ENCODE measurements at places on chromosomes 2 and 18.

- no peak for DNase-seq
These were observed 258.0 kb upstream of the SIX2 start for GRCh38 chr2:45267062-45267792.

DNA sequence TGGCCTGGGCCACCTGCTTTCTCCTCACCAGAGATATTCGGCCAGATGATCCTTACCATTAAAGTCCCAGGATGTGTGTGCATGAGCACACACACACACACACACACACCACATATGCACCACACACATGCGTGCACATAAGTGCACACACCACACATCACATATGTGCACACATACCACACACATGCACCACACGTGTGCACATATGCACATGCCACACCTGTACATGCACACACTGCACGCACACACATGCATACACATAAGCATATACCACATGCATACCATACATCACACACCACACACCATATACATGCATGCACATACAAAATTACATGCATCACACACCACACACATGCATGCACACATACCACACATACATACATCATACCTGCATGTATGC is 38.7 kb downstream of the RPL37A start:
- DNase-seq, result no peak

DNA sequence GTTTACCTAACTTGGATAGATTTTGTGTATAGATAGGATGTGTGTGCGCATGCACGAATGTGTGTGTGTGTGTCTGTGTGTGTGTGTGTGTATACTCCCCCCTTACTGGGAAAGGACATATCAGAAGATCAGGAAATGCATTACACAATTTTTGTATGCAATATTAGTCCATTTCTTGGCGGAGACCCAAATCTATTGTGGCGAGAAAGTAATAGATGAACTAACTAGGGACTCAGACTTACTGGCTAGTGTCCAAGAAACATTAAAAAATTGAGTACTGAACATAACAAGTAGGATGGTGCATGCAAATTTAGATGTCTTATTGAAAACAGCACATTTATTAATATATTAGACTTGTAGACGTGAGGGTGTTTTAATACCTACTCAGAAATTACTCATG is 1036.5 kb upstream of the FANCL start:
- DNase-seq, result no peak

- no peak for DNase-seq
These were observed 194.5 kb downstream of the UBE2E3 start for GRCh38 chr2:181174611-181175580.

DNA sequence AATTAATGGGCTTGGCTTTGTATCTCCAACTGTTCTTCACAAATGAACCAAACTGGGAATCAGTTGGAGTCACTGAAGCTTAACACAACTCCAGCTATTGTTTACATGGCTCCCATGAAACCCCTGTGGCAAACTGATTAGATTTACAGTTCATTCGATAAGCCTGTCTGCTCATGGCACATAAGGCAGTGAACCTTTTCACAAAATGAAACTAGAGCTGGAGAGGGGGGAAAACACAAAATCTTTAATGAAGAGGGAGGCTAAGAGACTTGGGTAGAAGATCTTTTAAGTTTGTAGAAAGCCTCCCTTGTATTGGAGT is 11.6 kb upstream of the ITGA6 start:
- DNase-seq, result no peak

DNA sequence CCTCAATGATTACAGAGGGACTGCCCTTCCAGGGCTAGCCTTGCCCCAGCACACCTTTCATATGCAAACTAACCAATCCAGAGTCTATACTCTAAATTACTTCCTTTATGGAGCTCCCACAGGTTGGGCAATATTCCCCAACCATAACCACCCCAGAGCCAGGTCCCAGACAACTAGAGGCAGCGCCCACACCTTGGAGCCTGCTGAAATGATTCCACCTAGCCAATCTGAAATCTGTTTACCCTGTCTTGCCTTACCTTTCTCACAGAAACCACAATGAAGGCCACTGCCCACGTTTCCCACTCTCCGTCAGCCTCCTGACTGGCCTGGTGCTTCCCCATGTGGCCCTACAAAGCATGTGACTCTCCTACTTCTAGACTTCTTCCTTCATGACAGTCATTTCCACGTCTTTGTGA is 62.0 kb downstream of the REEP1 start:
- DNase-seq, result no peak

- DNase-seq, result peak; percentile 31
These were observed 46.0 kb downstream of the ZNF516 start for GRCh38 chr18:76449111-76449453.

DNA sequence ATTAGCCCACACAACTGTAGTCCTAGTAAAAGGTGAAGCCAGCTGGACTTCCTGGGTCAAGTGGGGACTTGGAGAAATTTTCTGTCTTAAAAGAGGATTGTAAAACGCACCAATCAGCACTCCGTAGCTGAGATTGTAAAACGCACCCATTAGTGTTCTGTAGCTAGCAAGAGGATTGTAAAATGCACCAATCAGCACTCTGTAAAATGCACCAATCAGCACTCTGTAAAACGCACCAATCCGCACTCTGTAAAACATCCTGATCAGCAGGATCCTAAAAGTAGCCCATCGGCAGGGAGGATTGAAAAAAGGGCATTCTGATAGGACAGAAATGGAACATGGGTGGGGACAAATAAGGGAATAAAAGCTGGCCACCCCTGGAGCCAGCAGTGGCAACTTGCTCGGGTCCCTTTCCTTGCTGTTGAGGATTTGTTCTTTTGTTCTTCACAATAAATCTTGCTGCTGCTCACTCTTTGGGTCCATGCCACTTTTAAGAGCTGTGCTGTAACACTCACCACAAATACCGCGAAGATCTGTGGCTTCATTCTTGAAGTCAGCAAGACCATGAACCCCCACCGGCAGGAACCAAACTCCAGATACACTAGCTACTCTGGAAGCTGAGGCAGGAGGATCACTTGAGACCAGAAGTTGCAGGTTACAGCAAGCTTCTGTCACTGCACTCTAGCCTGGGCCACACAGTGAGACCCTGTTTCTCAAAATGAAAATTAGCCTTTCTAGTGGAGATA is 102.6 kb downstream of the HS6ST1 start:
- no peak for DNase-seq

GRCh38 chr18:79871026-79871390 is 73.3 kb downstream of the KCNG2 start:
- DNase-seq, result peak; percentile 46

DNA sequence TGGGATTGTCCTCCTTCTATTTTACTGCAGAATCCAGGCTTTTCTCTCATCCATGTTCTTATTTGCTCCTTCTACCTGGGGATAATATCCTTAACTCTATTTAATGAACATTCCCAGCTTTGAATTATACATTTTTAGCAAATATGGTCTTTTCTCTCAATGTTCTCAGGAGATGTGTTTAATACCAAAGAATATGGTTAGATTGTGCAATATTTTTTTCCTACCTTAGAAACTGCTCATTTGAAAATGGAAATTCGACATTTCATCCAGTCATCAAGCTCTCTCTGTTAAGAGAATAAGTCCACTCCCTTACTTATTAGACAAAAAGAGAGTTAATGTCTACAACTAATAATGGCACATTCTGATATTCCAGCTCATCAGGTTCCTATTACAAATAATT is 160.4 kb upstream of the GULP1 start:
- no peak for DNase-seq

DNA sequence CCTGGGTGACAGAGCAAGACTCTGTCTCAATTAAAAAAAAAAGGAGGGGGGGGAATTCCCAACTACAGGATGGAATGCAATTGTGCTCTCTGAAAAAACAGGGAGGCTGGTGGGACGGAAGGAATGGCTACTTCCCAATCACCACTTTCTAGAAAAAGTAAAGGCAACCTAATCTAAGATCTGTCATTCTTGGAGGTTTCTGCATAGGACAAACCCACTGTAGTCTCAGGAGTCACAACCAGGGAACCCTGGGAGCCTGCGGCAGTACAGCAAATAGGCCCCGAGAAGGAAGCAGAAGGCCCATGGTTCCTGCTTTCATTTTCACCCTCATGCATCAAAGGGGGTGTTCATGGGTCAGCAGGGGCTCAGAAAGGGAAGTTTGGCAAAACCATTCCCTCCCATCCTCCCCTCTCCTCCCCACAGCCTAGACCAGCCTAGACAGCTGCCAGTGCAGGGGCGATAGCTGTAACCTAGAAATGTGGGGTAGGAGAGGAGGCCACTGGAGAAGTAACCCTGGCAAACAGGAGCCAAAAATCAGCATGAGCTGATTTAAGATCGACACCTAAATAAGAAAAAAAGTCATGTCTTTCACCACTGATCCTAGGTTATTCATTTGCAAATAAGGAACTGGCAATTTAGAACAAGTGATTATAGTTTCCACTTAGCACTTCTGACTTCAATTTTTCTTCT is 48.0 kb downstream of the TRABD2A start:
- DNase-seq, result no peak

GRCh38 chr18:45802814-45803492 is 22.5 kb upstream of the SIGLEC15 start:
- DNase-seq, result no peak

GRCh38 chr2:101889460-101890098 is 102.2 kb upstream of the IL1R2 start:
- DNase-seq, result no peak

DNA sequence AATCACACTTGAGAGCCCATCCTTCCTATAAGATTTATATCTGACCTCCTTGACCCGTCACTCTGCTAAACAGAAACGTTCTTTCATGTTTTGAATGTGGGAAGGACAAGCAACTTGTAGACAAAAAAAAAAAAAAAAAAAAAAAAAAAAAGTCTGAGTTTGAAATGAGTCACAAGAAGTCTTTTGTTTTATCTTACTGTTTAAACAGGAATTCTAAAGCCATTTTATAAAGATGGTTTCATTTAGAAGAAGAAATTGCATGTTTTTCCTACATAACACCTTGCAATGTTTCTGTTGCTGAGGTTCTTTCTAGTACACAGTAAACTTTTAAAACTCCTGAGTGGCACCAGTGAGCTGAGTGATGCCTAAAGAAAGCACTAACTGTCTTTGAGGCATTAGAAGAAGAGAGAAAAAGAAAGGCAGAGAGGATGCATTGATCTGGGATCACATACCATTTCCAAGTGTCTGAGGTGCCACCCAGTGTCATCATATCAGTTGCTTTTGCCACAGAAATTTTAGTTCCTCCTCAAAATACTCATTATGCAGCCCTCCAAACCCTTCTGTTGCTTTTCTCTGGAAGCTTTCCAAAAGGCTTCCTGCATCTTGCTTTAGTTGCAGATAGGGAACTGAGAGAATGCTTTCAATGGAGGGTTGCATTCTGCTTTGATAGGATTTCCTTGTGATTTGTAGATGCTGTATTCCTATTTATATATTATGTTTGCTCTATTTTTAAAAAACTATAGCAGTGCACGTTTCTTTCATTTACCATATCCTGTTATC is 69.1 kb downstream of the ACVR2A start:
- no peak for DNase-seq

GRCh38 chr2:174138161-174138560 is 110.2 kb downstream of the OLA1 start:
- no peak for DNase-seq

DNA sequence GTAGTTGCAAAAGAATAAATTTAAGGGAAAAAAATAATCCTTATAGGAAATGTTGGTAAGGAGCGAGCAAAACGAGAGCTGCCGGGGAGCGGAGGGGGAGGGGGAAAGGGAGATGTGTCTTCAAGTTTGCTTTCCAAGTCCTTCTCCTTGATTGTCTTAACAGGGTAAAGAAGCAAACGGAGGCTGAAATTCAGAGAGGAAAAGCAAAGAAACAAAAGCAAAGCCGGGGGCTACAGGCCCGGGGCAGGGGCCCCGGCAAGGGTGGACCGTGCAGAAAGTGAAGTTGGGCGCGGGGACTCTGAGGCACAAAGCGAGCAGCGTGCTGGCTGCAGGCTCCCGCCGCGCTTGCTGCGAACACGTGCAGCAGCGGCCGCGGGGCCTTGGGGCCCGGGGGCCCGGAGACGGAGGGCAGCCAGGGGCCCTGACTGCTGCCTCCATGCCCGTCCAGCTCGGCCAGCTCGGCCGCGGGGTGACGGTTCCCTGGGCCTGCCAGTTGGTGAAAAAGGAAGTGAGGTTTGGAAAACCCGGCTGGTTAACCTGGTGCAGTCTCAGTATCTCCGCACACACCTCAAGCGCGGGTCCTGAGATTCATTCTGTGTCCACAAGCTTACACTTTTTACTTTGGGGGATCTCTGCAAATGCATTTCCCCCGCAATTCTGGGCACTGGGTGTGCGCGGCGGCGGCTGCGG is 4.1 kb downstream of the BCL11A start:
- DNase-seq, result peak; percentile 81

- no peak for DNase-seq
These were observed 98.9 kb downstream of the CYRIA start for GRCh38 chr2:16566701-16567100.

GRCh38 chr18:64175432-64175831 is 26.5 kb upstream of the LINC00305 start:
- DNase-seq, result no peak

DNA sequence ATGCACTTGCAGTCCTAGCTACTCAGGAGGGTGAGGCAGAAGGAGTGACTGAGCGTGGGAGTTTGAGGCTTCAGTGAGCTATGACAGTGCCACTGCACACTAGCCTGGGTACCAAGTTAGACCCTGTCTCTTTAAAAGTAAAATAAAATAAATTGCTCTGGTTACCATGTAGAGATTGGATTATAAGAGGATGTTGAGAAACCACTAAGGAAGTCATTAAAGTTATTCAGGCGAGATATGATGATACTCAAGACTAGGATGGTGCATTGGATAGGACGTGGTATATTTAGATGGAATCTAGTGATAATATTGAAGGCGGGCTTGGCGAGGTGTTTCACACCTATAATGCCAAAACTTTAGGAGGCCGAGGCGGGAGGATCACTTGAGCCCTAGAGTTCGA is 50.6 kb downstream of the BMPR2 start:
- no peak for DNase-seq

Measured in left forelimb (tissue), 1 donor.